ENCODE measurements at places on chromosomes 5 and 9. TPM values are rescaled to one million over a fixed set of nuclear protein-coding genes. Genes with fewer than 3 reads are reported as not detected.

The SH3GL2 gene
- total RNA-seq = 0.05 TPM

The HK3 gene
- 0.10 TPM for total RNA-seq

The ADRA1B gene
- 20.4 TPM for total RNA-seq

The TRIM52 gene
- 7.6 TPM for total RNA-seq

The SLC4A9 gene
- total RNA-seq = not detected

The SPRY4 gene
- total RNA-seq = 10.3 TPM

The SOHLH1 gene
- 0.12 TPM for total RNA-seq

The ITGA1 gene
- 1.6 TPM for total RNA-seq

The PCDHA12 gene
- 3.2 TPM for total RNA-seq

The SRD5A1 gene
- total RNA-seq = 28.2 TPM

The AP3B1 gene
- total RNA-seq = 30.6 TPM

The MYMK gene
- not detected for total RNA-seq

The GABRA6 gene
- not detected for total RNA-seq

The RFK gene
- total RNA-seq = 34.9 TPM

The PCDH1 gene
- 3.4 TPM for total RNA-seq

The SHOC1 gene
- total RNA-seq = not detected

The CBY3 gene
- not detected for total RNA-seq

The LCN1 gene
- 0.20 TPM for total RNA-seq

The TLX3 gene
- total RNA-seq = not detected

The LPAR1 gene
- 23.3 TPM for total RNA-seq

The MTX3 gene
- total RNA-seq = 6.3 TPM

The IFNA13 gene
- not detected for total RNA-seq

The PCDHGC5 gene
- total RNA-seq = not detected

The SOWAHA gene
- 0.10 TPM for total RNA-seq

The CAPSL gene
- not detected for total RNA-seq

The UCK1 gene
- total RNA-seq = 19.5 TPM

The WNK2 gene
- 5.8 TPM for total RNA-seq

The MUSK gene
- total RNA-seq = not detected

The RFESD gene
- 2.1 TPM for total RNA-seq

The OCLN gene
- 14.8 TPM for total RNA-seq

The CDC26 gene
- 42.4 TPM for total RNA-seq

The TIFAB gene
- total RNA-seq = not detected

The FRMPD1 gene
- 0.05 TPM for total RNA-seq

The ANKRD31 gene
- total RNA-seq = 0.05 TPM

The OR1J2 gene
- total RNA-seq = not detected

The IFNA7 gene
- total RNA-seq = not detected

The SCGB3A2 gene
- total RNA-seq = not detected

The SLC25A2 gene
- not detected for total RNA-seq

The ICE1 gene
- total RNA-seq = 17.7 TPM

The BRD9 gene
- 44.1 TPM for total RNA-seq

The MORN5 gene
- total RNA-seq = not detected

The FOXD4L4 gene
- total RNA-seq = 0.07 TPM

The SLC2A6 gene
- total RNA-seq = 19.9 TPM

The SAXO1 gene
- not detected for total RNA-seq

The GLDC gene
- 13.6 TPM for total RNA-seq

The SLC36A3 gene
- not detected for total RNA-seq

The CDC20B gene
- total RNA-seq = 0.07 TPM

The NDUFA8 gene
- total RNA-seq = 105 TPM

The NR6A1 gene
- 1.8 TPM for total RNA-seq

The ELAVL2 gene
- 0.05 TPM for total RNA-seq

The ANKRD18A gene
- 8.7 TPM for total RNA-seq

The SPATA31D4 gene
- not detected for total RNA-seq

The SPATA6L gene
- 2.8 TPM for total RNA-seq

The PRLR gene
- total RNA-seq = 0.10 TPM

The TAF1L gene
- not detected for total RNA-seq

The SLC34A3 gene
- total RNA-seq = 0.07 TPM

The NUTM2G gene
- total RNA-seq = not detected

The PFN3 gene
- total RNA-seq = not detected

The GFRA3 gene
- not detected for total RNA-seq

Measured in A549 treated with Hydrocortisone at 1 μM for 4 hours (cell line).